ENCODE measurements at places on chromosomes 2 and 18.

- peak; percentile 41 for DNase-seq
These were observed 912 bp upstream of the FBXO11 start for GRCh38 chr2:47907039-47907781.

- no peak for DNase-seq
These were observed 128.0 kb upstream of the FBXO11 start for GRCh38 chr2:48034295-48034694.

DNA sequence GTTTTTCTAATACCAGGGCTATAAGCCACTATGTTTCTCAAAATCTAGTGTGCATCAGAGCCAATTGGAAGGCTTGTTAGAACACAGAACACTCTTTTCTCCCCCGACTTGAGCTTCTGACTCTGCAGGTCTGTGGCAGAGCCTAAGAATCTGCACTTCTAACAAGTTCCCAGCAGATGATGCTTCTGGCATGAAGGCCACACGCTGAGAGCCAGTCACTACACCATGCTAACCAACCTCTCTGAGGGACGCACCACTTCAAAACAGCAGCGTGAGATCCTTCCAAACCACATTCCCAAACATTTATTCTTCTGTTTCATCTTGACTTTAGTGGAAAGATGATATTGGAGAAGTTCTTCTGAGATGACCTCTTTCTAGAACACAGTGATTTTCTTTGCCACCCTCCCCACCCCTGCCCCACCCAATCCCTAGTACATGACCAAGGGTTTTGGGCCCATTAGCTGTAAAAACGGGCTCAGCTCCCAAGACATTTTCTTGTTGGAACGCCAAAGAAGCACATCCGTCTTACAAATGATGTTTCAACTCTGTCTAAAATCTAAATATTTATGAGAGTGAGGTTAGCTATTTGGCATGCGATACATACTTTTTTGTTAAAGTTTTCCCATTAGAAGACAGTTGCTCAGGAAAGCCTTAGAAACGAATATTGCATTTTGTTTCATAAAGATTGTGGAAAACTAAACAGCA, 391.9 kb downstream of the TMEM182 start:
- no peak for DNase-seq

DNA sequence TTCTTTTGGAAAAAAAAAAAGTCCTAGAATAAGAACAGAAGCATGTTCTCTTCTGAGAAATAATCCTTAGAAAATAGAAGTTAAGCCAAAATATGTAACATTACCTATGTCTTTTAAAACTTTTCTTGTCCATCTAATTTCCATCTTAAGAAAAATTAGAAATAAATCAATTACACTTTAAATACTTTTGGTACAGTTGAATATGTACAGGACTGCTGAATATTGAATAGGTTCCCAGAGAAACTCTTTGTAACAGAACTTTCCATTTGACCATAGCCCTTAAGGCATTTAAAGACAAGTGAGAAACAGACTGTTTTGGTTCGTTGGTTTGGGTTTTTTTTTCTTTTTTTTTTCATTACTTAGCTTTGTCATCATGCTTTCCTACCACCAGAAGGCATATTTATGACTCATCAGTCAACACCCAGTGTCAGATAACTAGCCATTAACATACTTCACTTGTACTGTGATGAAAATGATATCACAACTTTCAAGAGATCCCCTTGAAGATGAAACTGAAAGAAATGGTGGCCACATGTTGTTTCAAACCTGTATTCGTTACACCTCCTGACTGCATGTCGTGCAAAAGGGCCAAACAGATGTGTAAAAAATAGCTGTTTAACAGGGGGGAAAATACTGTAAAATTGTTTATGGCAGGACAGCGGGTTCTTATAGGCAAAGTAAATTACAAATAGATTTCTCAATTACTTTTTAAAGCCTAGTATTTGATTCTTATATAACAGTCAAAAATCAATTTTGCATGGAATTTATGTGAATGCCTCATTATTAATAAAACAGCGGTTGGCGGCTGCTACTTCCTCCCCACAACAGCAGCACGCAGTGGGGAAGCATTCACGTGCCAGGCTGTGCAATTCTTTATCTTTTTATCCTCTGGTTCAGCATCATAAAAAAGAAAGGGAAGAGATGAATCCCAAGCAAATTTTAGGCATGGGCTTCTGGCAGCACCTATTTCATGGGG, 280.7 kb upstream of the HNRNPA3 start:
- DNase-seq: no peak

DNA sequence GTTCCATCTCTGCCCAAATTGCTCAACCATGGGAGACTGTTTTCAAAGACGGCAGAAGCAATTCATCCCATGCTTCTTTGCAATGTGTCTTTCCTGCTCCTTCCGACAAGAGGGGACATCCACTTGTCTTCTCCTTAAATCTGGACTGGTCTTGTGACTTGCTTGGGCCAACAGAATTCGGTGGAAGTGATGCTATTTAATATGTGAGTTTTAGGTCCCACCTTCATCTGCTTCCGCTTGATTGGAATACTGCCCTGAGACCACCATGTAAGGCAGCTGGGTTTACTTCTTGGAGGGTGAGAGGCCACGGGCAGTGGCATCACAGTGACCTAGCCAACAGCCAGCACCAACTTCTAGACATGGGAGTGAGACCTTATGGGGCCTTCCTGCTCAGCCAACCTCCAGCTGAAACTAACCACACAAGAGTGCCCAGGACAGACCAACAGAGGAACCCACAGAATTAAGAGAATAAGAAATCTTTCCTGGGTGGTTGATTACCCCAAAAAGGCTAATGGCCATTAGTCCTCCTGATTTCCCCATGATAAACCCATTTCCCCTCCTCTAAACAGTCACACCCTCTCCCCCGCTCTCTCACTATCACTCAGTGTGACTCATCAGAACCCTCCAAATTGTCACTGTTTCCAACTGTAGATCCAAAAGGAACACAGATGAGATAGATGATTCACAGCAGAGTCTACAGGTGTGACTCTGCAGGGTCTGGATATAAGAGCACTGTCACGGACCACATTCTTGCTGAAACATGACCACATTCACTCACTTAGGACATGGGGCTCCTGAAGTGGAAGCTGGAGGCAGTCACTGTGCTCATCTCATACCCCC, 16.2 kb upstream of the RHOB start:
- peak; percentile 76 for DNase-seq

DNA sequence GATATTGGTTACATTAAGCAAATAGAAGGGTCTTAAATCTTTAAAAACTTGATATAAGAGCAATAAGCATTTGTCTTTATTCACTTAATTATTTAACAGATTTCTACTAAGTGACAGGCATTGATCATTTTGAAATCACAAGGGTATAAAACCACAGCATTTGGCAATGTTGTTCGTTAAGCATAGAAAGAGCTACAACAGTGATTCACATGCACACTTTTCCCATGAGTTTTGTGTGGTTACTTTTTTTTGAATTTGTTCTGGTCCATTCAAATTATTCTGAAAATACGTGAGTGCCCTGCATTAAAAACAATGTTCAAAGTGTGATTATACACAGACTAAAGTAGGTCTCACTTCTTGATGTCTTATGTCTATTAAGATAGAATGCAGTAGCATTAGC, 52.2 kb downstream of the LYPD6B start:
- no peak for DNase-seq

DNA sequence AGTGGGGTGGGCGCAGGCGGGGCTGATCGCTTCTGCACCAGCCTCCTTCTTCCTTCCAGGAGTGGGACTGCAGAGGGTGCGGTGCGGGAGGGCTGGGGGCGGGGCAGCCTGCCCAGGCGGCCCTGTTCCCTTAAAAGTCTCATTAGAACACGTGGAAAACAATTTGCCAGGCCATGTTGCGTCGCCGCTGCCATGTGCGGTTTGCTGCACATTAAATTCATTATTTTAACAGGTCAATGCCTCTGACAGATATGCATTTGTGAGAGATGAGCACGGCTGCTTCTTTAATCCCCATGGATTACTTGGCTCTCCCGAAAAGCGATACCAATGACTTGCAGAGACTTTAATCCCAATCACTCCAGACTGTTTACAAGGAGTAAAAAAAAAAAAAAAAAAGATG, 139.0 kb downstream of the CELF4 start:
- no peak for DNase-seq

GRCh38 chr2:96103761-96104486, 12.4 kb downstream of the ADRA2B start:
- no peak for DNase-seq

GRCh38 chr2:179817181-179817841, 44.1 kb downstream of the ZNF385B start:
- no peak for DNase-seq

DNA sequence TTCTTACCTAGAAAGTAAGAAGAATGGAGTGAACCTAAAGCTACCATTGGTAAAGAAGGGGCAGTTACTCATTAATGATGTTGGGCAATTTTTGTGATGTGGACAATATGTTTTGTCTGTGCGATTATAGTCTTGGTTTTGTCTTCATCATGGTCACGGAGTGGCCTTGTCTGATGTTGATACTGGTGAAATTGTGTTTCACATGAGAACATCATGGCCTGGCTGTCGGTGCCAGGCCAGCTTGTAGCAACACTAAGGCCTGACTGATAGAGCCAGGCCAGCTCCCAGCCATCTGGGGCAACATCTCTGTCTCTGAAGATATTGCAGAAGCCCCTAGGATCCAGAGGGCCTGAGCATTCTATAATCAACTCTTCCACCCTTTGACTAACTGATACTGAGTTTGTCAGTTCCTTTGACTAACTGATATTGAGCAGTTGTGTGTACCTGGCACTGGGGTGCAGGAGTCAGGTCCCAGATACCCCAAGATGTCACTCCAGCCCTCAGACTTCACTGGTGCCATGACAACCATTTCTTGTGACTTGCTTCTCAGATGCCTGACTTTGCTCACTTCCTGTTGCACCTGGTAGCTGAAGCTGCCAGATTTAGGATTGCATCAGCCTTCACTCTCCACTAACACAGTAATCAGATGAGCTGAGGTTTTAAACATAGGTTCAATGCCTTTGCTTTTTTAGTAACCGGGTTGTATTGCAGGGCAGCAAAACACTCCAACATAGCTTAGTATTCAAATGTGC, 62.5 kb downstream of the RPIA start:
- DNase-seq: no peak

DNA sequence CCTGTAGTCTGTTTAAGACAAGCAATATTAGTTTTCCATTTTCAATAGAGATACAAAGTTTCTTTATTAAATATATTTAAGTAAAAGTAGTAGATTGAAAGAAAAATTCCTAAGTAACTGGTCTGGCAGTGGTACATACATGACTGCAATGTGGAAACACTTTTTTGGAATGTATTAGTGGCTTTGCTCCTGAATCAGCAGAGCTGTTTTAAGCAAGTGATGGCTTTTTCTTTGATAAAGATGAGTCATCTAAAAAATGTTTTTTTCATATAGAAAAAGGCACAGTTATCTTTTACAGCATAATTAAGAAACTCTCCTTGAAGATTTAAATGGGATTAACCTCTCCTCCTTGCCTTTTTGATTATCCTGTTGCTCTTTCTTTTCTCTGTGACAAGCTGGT, 34.9 kb downstream of the KDM3A start:
- no peak for DNase-seq

DNA sequence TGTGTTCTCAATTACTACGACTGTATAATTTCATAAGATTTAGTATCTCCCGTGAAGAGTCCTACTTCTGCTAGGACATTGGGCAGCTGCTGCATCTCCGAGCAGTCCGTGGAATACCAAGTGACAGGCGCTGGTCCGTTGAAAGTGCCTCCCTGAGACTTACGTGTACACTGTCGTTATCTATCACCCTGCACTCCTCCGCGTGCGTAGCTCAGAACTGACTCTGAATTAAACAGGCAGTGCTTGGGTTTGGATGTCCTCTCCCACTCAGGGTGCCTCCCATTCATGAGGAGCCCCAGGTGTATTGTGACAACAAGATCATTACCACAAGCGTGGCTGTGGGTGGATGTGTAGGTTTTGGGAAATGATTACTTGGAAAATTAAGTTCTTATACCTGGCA, 148.4 kb downstream of the SH3RF3 start:
- DNase-seq: no peak

- no peak for DNase-seq
These were observed 110.9 kb upstream of the RND3 start for GRCh38 chr2:150598383-150598782.

GRCh38 chr2:23695890-23696751, 230.8 kb downstream of the ATAD2B start:
- DNase-seq: no peak

GRCh38 chr2:115199966-115200365, 757.5 kb downstream of the DPP10 start:
- DNase-seq: no peak

DNA sequence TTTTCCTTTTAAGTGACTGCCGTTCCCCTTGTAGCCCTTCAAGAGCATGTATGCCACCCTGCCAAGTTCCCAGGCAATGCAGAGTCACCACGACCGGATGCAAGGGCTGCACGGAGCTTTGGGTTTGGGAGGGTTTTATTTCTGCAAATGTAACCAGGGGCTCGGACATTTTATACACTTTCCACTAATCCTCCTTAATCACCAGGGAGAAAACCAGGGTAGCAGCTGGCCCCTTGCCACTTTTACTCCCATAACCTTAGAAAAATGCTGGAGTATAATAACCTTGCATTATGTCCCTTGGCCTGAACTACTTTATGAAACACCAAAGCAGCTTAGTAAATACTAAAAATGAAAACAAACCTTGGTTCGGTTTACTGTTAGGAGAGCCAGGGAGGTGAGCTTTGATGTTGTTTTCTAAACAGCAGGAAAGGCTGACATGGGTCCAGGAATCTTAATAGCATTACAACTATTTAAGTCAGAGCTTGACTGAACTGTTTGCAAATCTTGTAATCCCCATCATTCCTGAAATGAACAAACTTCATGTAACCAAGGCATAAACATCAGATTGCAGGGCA, 152.8 kb upstream of the RIOK3 start:
- DNase-seq: no peak

- DNase-seq: no peak
These were observed 86.0 kb upstream of the ATG16L1 start for GRCh38 chr2:233165543-233165894.

DNA sequence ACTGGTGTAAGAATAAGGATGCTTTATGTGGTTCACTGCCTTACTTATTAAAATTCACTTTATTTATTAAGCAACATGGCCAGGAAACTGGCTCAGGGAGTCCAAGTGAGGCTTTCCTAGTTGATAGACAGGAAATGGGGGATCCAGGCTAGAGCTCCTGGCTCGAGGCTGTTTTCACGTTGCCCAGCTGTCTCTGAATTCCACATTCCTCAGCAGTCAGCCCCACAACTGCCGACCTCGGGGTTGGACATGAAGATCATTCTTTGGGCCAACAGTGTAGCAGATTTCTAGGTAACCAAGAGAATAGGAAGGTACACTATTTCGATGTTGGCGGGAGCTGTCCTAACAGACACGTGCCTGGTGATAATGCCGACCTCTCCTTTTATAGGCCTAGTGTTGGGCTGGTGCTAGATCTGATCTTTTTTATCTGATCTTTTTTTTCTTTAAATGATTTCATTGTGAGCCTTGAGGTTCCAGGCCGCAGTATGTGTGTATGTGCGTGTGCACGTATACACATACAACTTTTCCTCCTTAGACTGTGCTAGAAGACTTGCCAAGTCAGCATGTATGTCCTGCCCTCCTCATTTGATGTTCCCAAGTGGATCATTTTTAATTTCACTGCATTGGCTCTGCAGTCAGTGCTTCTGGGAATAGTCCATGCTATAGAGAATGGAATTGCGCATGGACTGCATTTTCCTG, 103.5 kb downstream of the CABLES1 start:
- no peak for DNase-seq

Data from lower leg skin (tissue), 4 donors.